Aortic smooth muscle cell (primary cell): ENCODE measurements at places on chromosomes 5 and 9. TPM values are rescaled to one million over a fixed set of nuclear protein-coding genes. Genes with fewer than 3 reads are reported as not detected.

Gene DNAI1
- not detected in 2 replicates for total RNA-seq

Gene DYNC2I2
- 56.8 and 67.6 TPM in 2 replicates for total RNA-seq

Gene GLDC
- 3.3 and 5.5 TPM in 2 replicates for total RNA-seq

Gene SLC25A2
- 0.13 and 0.31 TPM in 2 replicates for total RNA-seq

Gene SPINK5
- 0.13 TPM in 1 of 2 replicates, not detected in the other for total RNA-seq

Gene PCDHA9
- under 0.01 and 0.06 TPM in 2 replicates for total RNA-seq

Gene SNCAIP
- total RNA-seq: 0.93 and 1.5 TPM in 2 replicates

Gene CRHBP
- total RNA-seq: 0.13 and 0.75 TPM in 2 replicates

Gene ASB6
- total RNA-seq: 13.0 and 18.0 TPM in 2 replicates
